Naive thymus-derived CD8-positive, alpha-beta T cell (primary cell): ENCODE measurements at places on chromosomes 3 and 15. TPM values are rescaled to one million over a fixed set of nuclear protein-coding genes. Genes with fewer than 3 reads are reported as not detected.

EIF4E3 gene
- 38.2 TPM for total RNA-seq

TPRG1 gene
- 5.7 TPM for total RNA-seq

DZIP3 gene
- 15.6 TPM for total RNA-seq

STAC gene
- total RNA-seq = not detected

DNA sequence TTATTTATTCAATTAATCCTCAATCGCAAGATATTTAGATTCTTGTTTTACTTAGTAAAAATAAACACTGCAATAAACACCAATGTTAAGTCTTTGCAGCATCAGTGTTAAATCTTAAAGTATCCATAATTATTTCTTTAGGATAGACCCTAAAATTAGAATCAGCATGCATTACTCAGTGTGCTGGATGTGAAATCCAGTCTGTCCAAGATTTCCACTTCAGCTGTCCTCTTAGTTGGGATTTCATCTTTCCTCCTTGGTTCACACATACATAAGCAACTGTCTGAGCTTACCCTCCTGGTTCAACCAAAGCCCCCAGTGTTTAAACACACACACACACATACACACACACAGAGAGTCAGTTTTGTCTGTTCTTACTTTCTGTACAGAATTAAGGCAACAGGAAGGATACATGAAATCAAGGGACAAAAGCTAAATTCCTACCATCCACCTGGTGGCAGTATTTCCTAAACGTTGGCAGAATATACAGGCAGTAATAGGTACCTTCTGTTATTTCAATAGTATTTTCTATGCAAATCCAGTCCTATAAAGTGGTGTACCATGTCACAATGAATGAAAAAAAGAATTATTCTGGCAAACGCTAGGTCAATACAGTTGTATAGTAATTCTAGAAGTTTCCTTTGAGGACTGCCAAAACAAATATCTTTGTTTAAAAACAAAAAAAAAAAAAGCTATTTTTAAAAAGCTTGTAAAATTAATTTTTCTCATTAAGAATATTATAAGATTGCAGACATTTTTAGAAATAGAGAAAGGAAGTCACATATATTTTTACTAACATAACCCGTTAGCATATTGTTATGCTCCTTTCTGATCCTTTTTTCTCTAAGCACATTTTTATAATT is 27.3 kb upstream of the DMXL2 start:
- no peak overlapping the region for H3K27ac ChIP-seq
- no peaks in the 10 kb centered on the region for H3K4me1 ChIP-seq
- no peaks in the 10 kb centered on the region for H3K27me3 ChIP-seq
- peak; percentile 47 for DNase-seq
- H3K36me3 ChIP-seq = no peaks in the 10 kb centered on the region

DNA sequence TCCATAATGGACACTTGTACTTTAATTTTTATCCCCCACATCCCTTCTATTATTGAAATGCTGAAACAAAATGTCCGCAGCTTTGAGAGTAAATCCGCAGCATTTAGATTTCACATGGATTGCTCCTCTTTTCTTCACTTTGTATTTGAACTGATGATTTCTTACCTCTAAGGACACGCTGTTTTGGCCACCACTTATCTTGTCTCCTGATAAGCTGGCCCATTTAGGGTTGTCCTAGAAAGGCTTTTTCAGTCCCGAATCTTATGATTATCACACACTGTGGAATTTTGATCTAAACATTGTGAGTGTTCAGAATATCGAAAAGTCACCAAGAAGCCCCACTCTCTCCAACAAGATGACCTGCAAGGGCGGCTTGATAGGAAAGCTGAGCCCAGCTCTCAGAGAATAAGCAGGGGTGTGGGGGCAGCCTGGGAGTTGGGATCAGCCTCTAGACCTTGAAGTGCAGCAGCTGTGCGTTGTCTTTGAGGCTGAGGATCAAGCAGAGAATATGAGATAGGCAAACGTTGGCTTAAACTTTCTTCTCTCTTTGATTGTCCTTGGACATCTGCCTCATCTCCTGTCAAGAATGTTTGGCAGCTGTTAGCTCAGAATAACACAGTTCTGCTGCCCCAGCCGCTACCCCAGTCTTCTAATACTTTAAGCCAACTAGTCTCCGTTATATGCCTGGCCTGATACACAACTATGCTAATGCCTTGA is 399.7 kb upstream of the NR2F2 start:
- no peak overlapping the region for H3K27ac ChIP-seq
- H3K4me1 ChIP-seq = peaks cover 8% of the 10 kb centered on the region
- H3K4me3 ChIP-seq = no peak overlapping the region
- no peaks in the 10 kb centered on the region for H3K27me3 ChIP-seq
- peaks cover 3% of the 10 kb centered on the region for H3K36me3 ChIP-seq
- DNase-seq = no peak

- no peaks in the 10 kb centered on the region for H3K27me3 ChIP-seq
- H3K4me3 ChIP-seq = no peak overlapping the region
- no peak overlapping the region for H3K27ac ChIP-seq
- H3K36me3 ChIP-seq = no peaks in the 10 kb centered on the region
- DNase-seq = no peak
Measured at GRCh38 chr15:35477312-35478262, 68.4 kb downstream of the DPH6 start.

DNA sequence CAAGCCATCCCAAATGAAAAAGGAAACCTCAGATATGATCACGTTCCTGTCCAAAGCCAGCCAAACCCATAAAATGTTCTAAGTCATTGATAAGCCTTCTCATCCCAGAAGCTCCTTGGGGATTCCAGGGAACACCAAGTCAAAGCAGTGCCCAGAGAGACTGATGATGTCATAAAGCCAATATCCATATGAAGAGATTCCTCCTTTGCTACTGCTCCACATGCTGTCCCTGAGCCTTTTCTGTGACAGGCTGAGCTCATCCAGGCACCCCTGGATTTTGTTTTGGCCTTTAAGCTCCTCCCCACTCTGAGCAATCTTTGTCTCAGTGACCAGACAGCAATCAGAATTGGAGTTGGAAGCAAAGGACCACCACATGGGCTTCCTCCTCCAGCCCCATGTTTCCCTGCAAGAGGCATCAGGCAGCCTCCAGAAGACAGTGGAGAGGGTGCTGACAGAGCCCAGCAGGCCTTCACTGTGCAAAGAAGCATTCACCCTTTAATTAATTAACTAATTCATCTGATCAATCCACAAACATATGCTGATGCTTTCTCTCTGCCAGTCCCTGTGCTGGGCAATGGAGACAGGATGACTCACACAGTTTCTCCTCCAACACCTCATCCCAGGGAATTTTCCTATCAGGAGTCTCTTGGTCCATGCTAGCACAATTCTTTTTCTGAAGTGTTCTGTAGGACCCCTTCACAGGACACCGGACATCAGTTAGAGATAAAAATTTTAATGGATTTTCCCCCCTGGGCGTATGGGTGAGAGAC is 25.0 kb downstream of the MEX3B start:
- H3K4me1 ChIP-seq = no peaks in the 10 kb centered on the region
- DNase-seq = no peak

DNA sequence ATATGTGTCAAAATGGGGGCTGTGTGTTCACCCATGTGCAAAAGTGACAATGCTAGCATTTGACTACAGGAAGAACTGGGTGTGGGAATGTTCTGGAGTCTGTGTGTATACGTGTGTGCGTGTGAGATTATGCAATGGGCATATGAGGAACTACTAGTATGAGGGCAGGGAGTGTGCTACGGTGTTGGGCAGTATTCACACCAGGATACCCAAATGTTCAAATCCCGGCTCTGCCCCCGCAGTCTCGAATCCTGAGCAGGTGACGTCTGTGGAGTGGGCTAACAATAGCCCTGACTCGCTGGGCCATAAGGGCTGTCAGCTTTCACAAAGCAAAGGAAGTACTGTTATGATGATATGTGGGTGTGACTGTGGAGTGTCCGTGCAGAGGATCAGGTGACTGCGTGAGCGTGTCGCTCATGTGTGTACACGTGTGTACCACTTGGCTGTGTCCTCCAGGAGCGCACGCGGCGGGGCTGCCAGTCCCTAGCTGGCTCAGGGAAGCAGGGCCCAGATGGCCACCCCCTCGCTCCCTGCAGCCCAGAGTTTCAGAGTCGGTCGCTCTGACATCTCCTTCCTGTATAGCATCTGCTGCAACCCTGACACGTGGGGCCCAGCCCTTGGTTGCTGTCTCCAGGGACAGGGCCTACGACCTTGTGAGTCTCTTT is 27.2 kb downstream of the IQSEC1 start:
- DNase-seq = no peak
- peak overlapping the region; percentile 37 for H3K4me3 ChIP-seq
- peak overlapping the region; percentile 27 for H3K27ac ChIP-seq
- H3K27me3 ChIP-seq = no peaks in the 10 kb centered on the region
- H3K4me1 ChIP-seq = peaks cover 19% of the 10 kb centered on the region
- no peaks in the 10 kb centered on the region for H3K36me3 ChIP-seq

GRCh38 chr3:109152320-109152719 is 15.8 kb downstream of the C3orf85 start:
- no peaks in the 10 kb centered on the region for H3K4me1 ChIP-seq
- H3K27me3 ChIP-seq = peaks cover 4% of the 10 kb centered on the region
- no peak overlapping the region for H3K27ac ChIP-seq
- H3K4me3 ChIP-seq = no peak overlapping the region
- DNase-seq = no peak

DNA sequence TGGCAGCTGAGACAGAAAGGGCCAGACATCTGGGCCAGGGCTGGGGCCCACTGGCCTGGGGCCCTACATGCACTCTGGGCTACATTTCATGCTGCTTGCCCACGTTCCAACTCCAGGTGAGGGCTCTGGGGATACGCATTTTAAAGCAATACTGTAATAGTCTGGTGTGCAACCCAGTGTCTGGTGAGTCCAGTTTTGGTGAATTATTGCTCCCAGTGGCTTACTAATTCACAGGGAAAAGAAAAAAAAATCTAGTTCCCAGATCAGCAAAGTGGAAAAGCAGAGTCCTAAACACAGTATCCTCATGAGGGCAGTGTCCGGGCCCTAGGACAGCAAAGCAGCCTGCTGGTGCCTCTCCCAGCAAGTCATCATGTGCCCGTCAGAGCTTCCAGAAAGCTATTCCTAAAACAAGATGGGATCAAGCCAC is 82.4 kb downstream of the CCNL1 start:
- no peak overlapping the region for H3K4me3 ChIP-seq
- H3K27ac ChIP-seq = no peak overlapping the region
- H3K27me3 ChIP-seq = no peaks in the 10 kb centered on the region
- H3K36me3 ChIP-seq = no peaks in the 10 kb centered on the region
- no peak for DNase-seq

DNA sequence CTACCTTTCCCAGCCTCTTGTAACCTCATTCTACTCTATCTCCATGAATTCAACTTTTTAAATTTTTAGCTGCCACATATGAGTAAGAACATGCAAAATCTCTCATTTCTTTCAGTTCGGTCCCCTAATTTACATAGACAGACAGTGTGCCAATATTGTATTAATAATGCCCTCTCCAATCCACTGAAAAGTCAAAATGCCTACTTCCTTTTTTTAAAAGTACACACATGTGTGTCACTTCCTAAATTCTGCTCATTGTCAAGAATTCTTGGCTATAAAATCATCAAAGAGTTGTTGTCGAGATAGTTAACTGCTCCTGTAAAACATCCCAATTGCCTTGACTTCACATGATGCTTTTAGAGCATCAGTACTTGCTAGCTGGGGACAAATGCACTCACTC is 84.2 kb upstream of the IL12A start:
- H3K4me3 ChIP-seq = no peak overlapping the region
- H3K4me1 ChIP-seq = no peaks in the 10 kb centered on the region
- peaks cover 2% of the 10 kb centered on the region for H3K27me3 ChIP-seq
- H3K27ac ChIP-seq = no peak overlapping the region
- no peak for DNase-seq
- no peaks in the 10 kb centered on the region for H3K36me3 ChIP-seq

DNA sequence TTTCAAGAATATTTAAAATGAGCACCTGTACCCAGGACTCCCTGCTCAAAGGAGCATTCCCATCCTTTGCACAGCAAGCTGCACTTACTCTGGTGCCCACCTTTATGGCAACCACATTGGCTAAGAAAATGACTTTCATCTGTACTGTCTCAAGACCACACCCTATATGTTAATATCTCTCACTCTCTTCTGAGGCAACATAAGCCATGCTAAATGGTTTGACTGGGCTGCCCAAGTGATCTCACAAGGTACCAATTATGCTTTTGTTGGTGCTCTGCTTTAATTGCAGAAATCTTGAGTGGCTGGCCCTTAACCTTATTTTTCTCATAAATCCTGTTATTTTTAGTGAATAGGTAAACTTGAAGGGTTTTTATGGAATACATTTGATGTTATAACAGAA is 17.7 kb downstream of the RYK start:
- H3K4me1 ChIP-seq = peaks cover 76% of the 10 kb centered on the region
- no peak overlapping the region for H3K4me3 ChIP-seq
- H3K36me3 ChIP-seq = no peaks in the 10 kb centered on the region
- no peak for DNase-seq
- no peak overlapping the region for H3K27ac ChIP-seq

- H3K27ac ChIP-seq = no peak overlapping the region
- no peaks in the 10 kb centered on the region for H3K4me1 ChIP-seq
- DNase-seq = no peak
- H3K36me3 ChIP-seq = peaks cover 3% of the 10 kb centered on the region
- no peak overlapping the region for H3K4me3 ChIP-seq
Measured at GRCh38 chr3:187264911-187265310, 26.6 kb downstream of the MASP1 start.

GRCh38 chr3:81502236-81502635 is 259.2 kb downstream of the GBE1 start:
- H3K4me1 ChIP-seq = no peaks in the 10 kb centered on the region
- no peak for DNase-seq
- H3K4me3 ChIP-seq = no peak overlapping the region
- no peaks in the 10 kb centered on the region for H3K36me3 ChIP-seq
- no peaks in the 10 kb centered on the region for H3K27me3 ChIP-seq

- no peaks in the 10 kb centered on the region for H3K36me3 ChIP-seq
- no peak for DNase-seq
- H3K4me1 ChIP-seq = no peaks in the 10 kb centered on the region
- no peaks in the 10 kb centered on the region for H3K27me3 ChIP-seq
Measured at GRCh38 chr3:163735394-163735793, 1342.9 kb downstream of the SI start.

DNA sequence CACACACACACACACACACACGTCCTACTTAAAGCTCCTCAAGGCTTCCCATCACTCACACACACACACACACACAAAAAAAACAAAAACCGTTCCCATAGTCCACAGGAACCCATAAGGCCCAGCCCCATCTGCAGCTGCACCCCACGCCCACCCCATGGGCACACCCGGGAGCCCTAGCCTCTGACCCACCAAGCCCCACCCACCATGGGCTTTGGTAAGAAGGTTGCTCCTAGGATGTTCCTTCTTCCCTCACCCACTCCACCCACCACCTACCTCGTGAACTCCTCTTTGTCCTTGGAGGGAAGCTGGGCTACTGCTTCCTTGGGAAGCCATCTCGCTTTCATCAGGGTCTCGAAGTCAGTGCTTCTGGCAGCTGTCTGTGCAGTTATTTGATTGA is 115.1 kb downstream of the TPRA1 start:
- no peak for DNase-seq
- no peak overlapping the region for H3K27ac ChIP-seq
- peaks cover 2% of the 10 kb centered on the region for H3K4me1 ChIP-seq
- H3K27me3 ChIP-seq = peaks cover 17% of the 10 kb centered on the region

GRCh38 chr3:83003917-83004316 is 1242.5 kb upstream of the GBE1 start:
- H3K27me3 ChIP-seq = no peaks in the 10 kb centered on the region
- H3K27ac ChIP-seq = no peak overlapping the region
- no peaks in the 10 kb centered on the region for H3K4me1 ChIP-seq
- no peak for DNase-seq
